ENCODE measurements at places on chromosomes 1 and 21.

- H3K4me3 ChIP-seq = no peak overlapping the region
- H3K36me3 ChIP-seq = peaks cover 8% of the 10 kb centered on the region
- H3K27me3 ChIP-seq = no peaks in the 10 kb centered on the region
- no peaks in the 10 kb centered on the region for H3K4me1 ChIP-seq
- DNase-seq = no peak
- no peak overlapping the region for H3K27ac ChIP-seq
These were observed 28.1 kb downstream of the ANGPTL3 start for GRCh38 chr1:62625415-62625814.

GRCh38 chr1:15038232-15039016 is 115.1 kb upstream of the TMEM51 start:
- H3K36me3 ChIP-seq = no peaks in the 10 kb centered on the region
- H3K4me1 ChIP-seq = no peaks in the 10 kb centered on the region
- no peak for DNase-seq
- no peak overlapping the region for H3K4me3 ChIP-seq
- H3K27ac ChIP-seq = no peak overlapping the region
- no peaks in the 10 kb centered on the region for H3K27me3 ChIP-seq

GRCh38 chr1:243597383-243597782 is 252.7 kb downstream of the AKT3 start:
- H3K4me3 ChIP-seq = no peak overlapping the region
- no peaks in the 10 kb centered on the region for H3K4me1 ChIP-seq
- H3K27me3 ChIP-seq = no peaks in the 10 kb centered on the region

- no peaks in the 10 kb centered on the region for H3K27me3 ChIP-seq
- no peak for DNase-seq
- no peak overlapping the region for H3K27ac ChIP-seq
These were observed 135.1 kb downstream of the CHD1L start for GRCh38 chr1:147377263-147378246.

- H3K27ac ChIP-seq = no peak overlapping the region
- H3K4me1 ChIP-seq = no peaks in the 10 kb centered on the region
- H3K4me3 ChIP-seq = no peak overlapping the region
- H3K36me3 ChIP-seq = peaks cover 20% of the 10 kb centered on the region
- no peak for DNase-seq
These were observed 78.3 kb upstream of the MORC3 start for GRCh38 chr21:36241717-36242116.

DNA sequence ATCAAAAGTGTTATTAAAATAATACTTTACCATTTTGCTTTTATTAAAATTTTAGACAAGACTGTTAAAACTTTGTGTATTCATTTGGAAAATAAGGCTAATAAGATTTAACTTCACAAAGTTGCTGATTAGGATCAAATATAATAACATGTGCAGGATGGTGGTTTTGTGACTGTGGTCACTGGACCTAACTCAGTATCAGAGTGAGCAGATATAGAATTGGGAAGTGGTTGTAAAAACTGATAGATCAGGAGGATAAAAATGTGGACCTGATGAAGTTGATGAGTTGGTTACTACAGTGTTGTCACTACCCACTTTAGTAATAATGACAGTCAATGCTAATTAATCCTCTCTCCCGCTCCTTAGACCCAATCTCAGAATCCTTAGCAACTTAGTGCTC is 186.4 kb downstream of the AKT3 start:
- H3K27ac ChIP-seq = no peak overlapping the region
- H3K4me3 ChIP-seq = no peak overlapping the region
- no peak for DNase-seq
- peaks cover 1% of the 10 kb centered on the region for H3K36me3 ChIP-seq
- H3K4me1 ChIP-seq = no peaks in the 10 kb centered on the region

- no peak overlapping the region for H3K27ac ChIP-seq
- H3K4me3 ChIP-seq = no peak overlapping the region
- H3K36me3 ChIP-seq = peaks cover 9% of the 10 kb centered on the region
- H3K4me1 ChIP-seq = no peaks in the 10 kb centered on the region
- DNase-seq = no peak
These were observed 6.1 kb downstream of the IPO13 start for GRCh38 chr1:43952731-43953346.

DNA sequence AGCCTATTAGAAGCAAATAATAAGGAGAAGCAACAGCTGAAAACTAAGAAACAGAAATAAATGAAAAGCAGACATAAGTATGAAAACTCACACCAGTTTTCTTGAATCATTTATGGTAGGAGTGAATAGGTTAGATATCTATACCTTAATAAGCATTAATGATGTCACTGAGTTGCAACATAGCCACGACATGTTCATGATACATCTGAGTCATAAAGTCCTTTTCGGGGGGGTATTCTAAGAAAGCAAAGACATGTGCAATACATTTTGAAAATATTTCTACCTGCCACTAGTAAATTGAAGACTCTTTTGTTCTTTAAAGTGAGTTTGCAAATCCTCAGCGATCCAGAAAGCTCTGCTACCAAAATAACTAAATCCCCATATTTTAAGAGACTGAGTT is 7.2 kb downstream of the CD34 start:
- no peak overlapping the region for H3K27ac ChIP-seq
- DNase-seq = no peak
- peaks cover 12% of the 10 kb centered on the region for H3K4me1 ChIP-seq

GRCh38 chr1:44220001-44220751 is 6.9 kb downstream of the DMAP1 start:
- peaks cover 28% of the 10 kb centered on the region for H3K36me3 ChIP-seq
- H3K4me1 ChIP-seq = no peaks in the 10 kb centered on the region

Data from sigmoid colon (tissue), 7 donors.